Prostate gland (tissue), 2 donors: ENCODE measurements at places on chromosomes 6 and 20. TPM values are rescaled to one million over a fixed set of nuclear protein-coding genes. Genes with fewer than 3 reads are reported as not detected.
A peak's percentile ranks its signal among the peaks of the same experiment; 100 is the strongest.

LAMA4 gene
- total RNA-seq, result 48.3 TPM

COL19A1 gene
- total RNA-seq, result 0.14 TPM

FAM184A gene
- total RNA-seq, result 7.6 TPM

ILRUN gene
- total RNA-seq, result 93.6 TPM

UQCC2 gene
- total RNA-seq, result 24.5 TPM

RAET1L gene
- not detected for total RNA-seq

- no peak overlapping the region for H3K27ac ChIP-seq
- DNase-seq, result no peak
- no peaks in the 10 kb centered on the region for H3K36me3 ChIP-seq
- H3K27me3 ChIP-seq, result no peaks in the 10 kb centered on the region
These were observed 183.5 kb upstream of the COL21A1 start for GRCh38 chr6:56430629-56431600.

GRCh38 chr20:32837157-32837556 lies 17.4 kb downstream of the MAPRE1 start:
- no peak overlapping the region for H3K4me3 ChIP-seq
- peaks cover 5% of the 10 kb centered on the region for H3K36me3 ChIP-seq
- no peaks in the 10 kb centered on the region for H3K4me1 ChIP-seq
- H3K27ac ChIP-seq, result no peak overlapping the region
- no peaks in the 10 kb centered on the region for H3K27me3 ChIP-seq
- no peak for DNase-seq

DNA sequence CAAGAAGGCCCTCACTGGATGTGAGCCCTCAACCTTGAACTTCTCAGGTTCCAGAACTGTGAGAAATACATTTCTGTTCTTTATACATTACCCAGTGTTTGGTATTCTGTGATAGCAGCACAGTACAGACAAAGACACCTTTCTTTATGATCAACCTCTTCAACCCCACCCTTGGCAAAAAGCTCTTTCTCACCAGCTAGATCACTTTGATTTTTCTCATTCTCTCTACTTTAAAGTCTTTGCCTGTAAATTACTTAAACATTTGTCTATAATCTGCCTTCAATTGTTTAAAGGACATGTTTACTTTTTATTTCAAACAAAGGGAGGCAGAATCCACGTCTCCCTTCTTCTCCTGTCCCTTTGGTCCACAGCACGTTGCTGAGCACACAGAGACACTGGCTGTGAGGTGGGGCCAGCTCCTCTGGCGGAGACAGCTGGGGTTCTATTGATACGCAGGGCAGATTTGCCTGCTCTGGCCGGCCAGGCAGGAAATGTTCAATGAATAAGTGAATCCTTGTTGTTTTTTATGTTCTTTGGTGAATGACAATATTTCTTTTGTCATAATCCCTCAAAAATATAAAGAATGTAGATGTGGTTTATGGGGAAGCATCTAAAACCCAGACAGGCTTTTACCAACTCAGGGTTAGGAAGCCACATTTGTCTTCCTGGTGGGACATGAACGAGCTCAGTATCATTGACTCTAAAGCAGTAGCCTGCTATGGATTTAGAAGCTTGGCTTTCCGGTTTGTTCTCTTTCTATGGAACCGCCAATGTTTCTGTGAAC lies 52.9 kb downstream of the NEDD9 start:
- H3K36me3 ChIP-seq, result no peaks in the 10 kb centered on the region
- no peaks in the 10 kb centered on the region for H3K4me1 ChIP-seq

GRCh38 chr6:150589852-150590251 lies 9.8 kb upstream of the PLEKHG1 start:
- no peaks in the 10 kb centered on the region for H3K4me1 ChIP-seq
- DNase-seq, result no peak
- H3K36me3 ChIP-seq, result no peaks in the 10 kb centered on the region
- no peak overlapping the region for H3K27ac ChIP-seq
- H3K27me3 ChIP-seq, result no peaks in the 10 kb centered on the region
- H3K4me3 ChIP-seq, result no peak overlapping the region

DNA sequence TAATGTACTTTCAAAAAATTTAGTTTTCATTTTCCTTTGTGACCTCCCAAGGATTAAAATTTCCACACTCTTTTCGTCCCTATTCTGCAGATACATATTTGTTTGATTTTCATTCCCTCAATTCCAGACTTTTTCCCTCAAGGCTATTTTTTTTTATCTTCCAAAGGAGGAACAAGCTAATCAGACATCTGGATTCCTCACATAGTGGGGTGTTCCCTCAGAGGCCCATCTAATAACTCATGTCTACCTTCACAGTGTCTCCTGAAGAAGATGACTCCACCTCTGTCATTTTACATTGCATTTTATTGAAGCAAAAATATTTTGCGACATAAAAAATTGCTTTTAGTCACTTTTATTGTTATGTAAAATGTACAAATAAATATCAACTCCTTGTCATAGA lies 122.2 kb downstream of the RFPL4B start:
- H3K27me3 ChIP-seq, result no peaks in the 10 kb centered on the region
- no peak for DNase-seq
- no peak overlapping the region for H3K4me3 ChIP-seq

- no peak overlapping the region for H3K27ac ChIP-seq
- H3K27me3 ChIP-seq, result no peaks in the 10 kb centered on the region
- no peaks in the 10 kb centered on the region for H3K36me3 ChIP-seq
- H3K4me3 ChIP-seq, result no peak overlapping the region
- no peak for DNase-seq
- H3K4me1 ChIP-seq, result no peaks in the 10 kb centered on the region
These were observed 23.3 kb downstream of the PXT1 start for GRCh38 chr6:36419310-36419709.

DNA sequence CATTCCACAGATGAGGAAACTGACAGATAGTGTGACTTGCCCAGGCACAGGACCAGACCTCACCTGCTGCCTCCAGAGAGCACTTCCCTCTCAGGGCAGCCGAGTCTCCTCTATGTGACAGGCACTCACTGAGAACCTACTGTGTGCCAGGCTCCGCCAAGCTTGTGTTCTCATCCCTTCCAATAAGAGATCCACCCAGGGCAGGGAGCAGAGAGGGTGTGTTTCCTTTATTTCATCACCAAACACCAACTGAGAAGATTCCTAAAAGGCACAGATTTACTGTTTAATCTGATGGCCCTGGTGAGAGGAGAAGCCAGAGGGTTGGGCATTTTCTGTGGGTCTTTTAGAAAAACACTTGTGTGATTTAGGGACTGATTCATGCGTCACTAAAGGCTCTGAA lies 20.5 kb downstream of the SIRPA start:
- H3K27me3 ChIP-seq, result no peaks in the 10 kb centered on the region
- DNase-seq, result no peak
- no peak overlapping the region for H3K27ac ChIP-seq
- H3K4me1 ChIP-seq, result no peaks in the 10 kb centered on the region

DNA sequence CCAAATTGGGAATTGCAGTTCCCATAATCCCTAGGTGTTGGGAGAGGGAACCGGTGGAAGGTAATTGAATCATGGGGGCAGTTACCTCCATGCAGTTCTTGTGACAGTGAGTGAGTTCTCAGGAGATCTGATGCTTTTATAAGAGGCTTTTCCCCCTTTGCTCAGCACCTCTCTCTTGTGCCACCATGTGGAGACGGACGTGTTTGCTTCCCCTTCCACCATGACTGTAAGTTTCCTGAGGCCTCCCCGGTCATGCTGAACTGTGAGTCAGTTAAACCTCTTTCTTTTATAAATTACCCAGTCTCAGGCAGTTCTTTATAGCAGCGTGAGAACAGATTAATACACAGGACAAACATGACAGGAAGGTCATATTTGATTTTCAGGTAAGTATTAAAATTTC lies 25.3 kb upstream of the HECA start:
- DNase-seq, result no peak
- no peaks in the 10 kb centered on the region for H3K36me3 ChIP-seq
- H3K27ac ChIP-seq, result no peak overlapping the region
- no peaks in the 10 kb centered on the region for H3K27me3 ChIP-seq
- no peaks in the 10 kb centered on the region for H3K4me1 ChIP-seq

GRCh38 chr6:4647414-4648365 lies 128.5 kb upstream of the CDYL start:
- no peaks in the 10 kb centered on the region for H3K4me1 ChIP-seq
- H3K4me3 ChIP-seq, result peak overlapping the region; percentile 11
- H3K27me3 ChIP-seq, result no peaks in the 10 kb centered on the region
- DNase-seq, result peak; percentile 61
- no peaks in the 10 kb centered on the region for H3K36me3 ChIP-seq

DNA sequence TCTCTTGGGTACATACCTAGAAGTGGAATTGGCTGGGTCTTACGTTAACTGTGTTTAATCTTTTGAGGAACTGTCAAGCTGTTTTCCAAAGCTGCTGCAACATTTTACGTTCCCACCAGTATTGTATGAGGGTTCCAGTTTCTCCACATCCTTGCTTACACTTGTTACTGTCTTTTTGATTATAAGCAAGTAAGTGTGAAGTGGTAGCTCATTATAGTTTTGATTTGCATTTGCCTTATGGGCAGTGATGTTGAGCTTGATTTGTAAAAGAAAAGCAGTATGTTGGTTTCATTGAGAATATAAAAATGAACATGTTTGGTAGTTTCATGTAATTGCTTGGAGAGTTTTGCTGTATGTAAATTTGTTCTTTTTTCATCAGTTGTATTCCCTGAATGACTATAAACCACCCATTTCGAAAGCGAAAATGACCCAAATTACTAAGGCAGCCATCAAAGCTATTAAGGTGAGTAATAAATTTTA lies 40.4 kb downstream of the SCAF8 start:
- no peak for DNase-seq
- H3K27ac ChIP-seq, result no peak overlapping the region
- H3K36me3 ChIP-seq, result no peaks in the 10 kb centered on the region

- H3K4me3 ChIP-seq, result no peak overlapping the region
- H3K27ac ChIP-seq, result no peak overlapping the region
- peaks cover 5% of the 10 kb centered on the region for H3K36me3 ChIP-seq
- DNase-seq, result no peak
- H3K4me1 ChIP-seq, result peaks cover 5% of the 10 kb centered on the region
- no peaks in the 10 kb centered on the region for H3K27me3 ChIP-seq
These were observed 9.5 kb upstream of the PABPC1L start for GRCh38 chr20:44900231-44900854.

GRCh38 chr20:6898928-6899327 lies 131.4 kb downstream of the BMP2 start:
- H3K36me3 ChIP-seq, result no peaks in the 10 kb centered on the region
- no peak overlapping the region for H3K27ac ChIP-seq
- no peaks in the 10 kb centered on the region for H3K4me1 ChIP-seq
- DNase-seq, result no peak
